NCI-H1417 treated with DMSO at 0.1 percent for 48 hours (cell line): ENCODE measurements at places on chromosomes 12 and 14.

GRCh38 chr14:89870316-89870715 lies 84.2 kb downstream of the EFCAB11 start:
- DNase-seq, result no peak

- DNase-seq, result no peak
Measured at GRCh38 chr14:103000291-103000921, 56.9 kb downstream of the CDC42BPB start.

- no peak for DNase-seq
Measured at GRCh38 chr12:50090391-50090790, 5.2 kb downstream of the SMARCD1 start.

DNA sequence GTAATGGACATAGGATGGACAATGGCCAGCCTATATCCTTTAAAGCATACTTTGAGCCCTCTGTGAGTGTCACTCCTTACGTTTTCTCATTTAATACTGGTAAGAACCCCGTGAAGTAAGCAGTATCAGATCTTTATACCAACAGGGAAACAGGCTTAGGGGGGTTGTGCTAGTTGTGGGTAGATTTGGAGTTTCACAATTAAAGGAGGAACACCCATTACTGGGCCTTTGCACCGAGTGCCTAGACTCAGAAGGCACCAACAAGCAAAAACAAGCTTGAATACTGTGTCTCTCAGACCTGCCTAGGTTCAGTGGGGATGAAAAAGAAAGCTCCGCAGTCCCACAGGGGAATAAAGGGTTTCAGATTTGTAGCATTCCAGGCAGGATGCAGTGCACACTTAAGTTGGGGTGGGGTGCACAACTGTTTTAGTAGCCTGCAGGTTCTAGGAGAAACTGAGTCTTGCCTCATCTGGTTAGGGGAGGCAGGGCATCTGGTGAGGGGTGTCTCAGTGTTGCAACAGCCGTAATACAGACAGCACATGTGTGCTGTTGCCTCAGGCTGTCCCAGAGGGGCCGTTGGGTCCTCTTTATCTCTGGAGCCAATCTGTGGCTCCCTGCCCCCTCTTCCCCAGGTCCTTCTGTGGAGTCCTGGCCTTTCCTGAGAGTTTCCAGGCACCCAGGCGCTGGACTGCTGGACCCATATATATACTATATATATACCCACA lies 51.2 kb downstream of the IRAK3 start:
- DNase-seq, result no peak

DNA sequence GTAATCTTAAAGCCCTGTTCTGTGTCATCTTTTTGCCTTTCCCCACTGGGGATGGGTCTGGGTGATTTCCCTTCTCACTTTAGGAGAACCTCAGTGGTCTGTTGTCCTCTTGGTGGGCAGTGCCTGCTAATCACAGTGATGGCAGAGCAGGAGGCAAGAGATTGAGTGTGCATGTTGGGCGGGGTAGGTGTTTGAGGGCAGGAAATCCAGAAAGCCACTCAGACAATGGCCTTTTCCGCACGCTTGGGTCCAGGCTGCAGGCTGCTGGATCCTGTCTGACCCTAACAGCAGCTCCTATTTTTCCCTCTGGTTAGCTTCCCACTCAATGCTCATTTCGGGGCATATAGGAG lies 13.7 kb upstream of the ITGA5 start:
- DNase-seq, result no peak

- DNase-seq, result no peak
Measured at GRCh38 chr12:75505706-75506312, 5.6 kb downstream of the KRR1 start.

DNA sequence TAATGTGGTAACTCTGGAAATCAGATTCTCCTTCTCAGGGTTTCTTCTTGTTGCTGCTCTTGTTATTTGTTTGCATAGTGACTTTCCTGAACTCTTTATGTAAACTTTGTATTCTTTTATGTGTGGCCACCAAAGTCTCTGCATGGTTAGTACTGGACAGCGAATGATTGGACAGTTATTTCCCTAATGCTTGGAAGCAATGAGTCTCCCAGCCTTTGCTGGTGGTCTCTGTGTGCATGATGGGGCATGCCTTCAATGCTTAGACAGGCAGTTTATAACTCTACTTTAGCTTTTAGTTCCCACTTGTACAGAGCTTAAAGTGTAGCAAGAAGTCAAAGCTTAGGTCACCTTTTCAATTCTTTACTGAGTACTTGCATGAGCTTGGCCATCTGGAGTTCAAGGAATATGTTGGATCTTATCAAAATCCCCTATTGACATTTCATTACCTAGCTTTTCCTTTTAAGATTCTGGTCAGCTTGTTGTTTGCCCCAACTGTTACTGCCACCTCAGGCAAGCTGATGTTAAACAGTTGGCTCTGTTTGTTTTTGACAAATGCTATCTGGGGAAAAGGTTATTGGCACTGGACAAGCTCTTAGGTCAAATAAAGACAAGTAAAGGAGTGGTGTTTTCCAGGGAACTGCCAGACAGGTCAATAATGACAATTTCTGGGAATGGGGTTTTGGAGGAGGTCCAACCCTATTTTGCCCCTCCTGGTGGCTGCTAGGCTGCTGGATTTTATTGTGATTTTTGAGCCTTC lies 12.3 kb downstream of the CCDC91 start:
- DNase-seq, result no peak

DNA sequence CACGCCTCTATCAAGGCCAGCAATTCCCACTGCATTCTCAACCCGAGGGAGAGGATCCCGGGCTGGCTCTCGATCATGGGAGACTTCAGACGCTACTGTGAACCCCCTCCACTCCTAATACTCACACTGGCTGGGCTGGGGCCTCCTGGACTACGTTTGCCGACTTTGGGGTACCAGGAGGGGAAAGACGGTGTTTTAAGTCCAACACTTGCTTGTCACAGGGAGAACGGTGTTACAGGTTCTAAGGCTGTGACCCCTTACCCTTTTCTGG lies 463 bp downstream of the NACA start:
- DNase-seq, result no peak

DNA sequence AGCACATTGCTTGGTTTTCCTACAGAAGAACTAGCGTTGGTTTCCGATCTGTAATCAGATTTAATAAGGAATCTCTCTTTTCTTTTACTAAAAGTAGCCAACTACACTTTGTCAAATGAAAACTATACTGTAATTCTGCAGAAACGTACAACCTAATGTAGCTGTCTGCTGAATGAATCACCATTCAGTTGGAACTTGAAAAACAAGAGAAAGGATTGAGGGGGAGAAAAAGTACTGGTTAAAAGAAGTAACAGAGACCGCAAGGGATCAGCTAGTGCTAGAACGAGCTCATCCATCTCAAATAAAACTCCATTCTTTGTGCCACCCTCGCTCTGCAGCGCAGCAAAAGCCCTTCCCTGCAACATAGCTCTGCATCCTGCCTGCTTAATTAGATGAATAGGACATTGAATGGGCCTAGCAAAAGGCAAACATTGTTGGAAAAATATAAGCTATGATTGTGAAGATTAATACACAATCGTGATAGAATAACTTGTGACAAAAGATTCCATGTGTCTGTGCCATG lies 2.6 kb downstream of the GARIN2 start:
- no peak for DNase-seq

DNA sequence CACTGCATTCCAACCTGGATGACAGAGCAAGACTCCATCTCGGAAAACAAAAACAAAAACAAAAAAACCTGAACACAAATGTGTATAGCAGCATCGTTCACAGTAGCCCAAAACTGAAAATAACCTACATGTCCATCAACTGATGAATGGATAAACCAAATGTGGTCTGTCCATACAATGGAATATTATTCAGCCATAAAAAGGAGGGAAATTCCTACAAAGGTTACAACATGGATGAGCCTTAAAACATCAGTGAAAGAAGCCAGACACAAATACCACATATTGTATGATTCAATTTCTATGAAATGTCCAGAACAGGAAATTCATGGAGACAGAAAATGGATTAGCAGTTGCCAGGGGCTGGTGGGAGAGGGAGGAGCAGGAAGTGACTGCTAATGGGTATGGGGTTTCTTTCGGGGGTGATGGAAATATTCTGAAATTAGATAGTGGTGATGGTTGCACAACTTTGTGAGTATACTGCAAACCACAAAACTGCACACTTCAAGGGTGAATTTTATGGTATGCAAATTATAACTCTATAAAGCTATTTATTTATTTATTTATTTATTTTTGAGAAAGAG lies 4.0 kb downstream of the MYL2 start:
- DNase-seq, result no peak

DNA sequence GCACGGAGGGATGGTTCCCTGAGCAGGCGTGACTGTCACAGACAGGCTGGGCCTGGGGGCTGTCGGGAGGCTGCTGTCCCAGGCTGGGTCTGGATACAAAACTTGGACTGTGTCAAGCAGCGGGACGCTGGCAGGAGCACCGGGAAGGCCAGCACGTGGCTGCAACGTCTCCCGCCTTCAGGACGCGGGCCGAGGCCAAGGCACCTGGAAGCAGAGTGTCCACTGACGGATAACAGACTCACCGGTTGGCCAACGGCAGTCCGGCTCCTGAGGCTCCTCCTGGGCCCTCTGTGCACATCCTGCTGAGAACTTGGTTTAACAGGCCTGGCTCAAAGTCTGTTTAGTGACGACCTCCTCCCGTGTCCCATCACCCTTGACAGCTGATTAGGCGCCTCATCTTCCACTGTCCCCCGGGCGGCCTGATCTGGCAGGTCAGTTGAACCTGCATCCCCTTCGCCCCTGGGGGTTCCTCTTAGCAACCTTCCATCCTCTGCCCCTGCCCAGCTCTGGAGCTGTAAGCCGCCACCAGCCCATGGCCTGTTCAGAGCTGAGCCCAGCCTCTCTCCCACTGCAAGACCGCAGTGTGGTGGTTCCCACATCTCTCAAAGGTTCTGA lies 2.5 kb downstream of the XRCC3 start:
- DNase-seq, result no peak

DNA sequence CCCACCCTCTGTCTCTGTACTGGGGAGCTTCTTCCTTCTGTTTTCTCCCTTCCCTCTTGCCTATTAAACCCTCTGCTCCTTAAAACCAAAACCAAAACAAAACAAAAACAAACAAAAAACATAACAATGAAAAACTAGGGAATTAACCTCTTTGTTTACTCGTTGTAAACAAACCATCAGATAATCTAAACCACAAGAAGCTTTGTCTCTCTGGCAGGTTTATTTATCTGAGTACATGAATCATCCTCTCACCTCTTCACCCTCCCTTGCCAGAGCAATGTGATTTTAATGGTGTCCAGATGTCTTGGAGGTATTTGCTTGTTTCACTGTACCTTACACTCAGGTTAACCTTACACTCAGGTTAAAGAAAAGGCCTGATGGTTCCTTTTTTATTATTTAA lies 66.1 kb downstream of the DYRK2 start:
- DNase-seq, result no peak

DNA sequence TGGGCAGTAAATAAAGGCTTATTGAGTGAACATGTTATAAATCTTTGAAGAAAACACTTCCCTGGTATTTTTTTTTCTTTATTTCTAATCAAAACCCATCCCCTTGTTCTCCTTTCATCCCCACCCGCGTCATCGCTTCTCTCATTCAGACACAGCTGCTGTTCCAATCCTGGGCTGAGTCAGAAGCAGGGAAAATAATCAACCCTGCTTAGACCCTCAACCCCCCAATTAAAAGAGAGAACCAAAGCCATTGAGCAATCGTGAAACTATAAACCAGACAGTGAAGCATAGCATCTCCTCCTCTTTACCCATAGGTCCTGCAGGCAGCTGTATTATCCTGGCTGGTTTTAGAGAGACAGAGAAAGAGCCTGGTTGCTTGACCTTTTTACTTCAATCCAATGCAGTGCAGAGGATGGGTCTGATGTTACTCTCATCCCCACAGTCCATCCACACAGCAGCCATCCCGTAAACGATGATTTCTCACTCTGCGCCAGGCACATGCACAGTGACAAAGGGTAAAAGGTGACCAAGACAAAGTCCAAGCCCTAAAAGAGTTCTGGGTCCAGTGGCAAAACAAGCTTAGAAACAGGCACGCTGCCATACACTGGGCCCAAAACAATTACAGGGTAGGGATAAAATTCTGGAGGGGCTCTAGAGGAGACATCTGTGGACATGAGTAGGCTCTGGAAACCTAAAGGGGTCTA lies 238.3 kb downstream of the GALC start:
- DNase-seq, result no peak

GRCh38 chr12:127393465-127393864 lies 873.5 kb upstream of the TMEM132C start:
- no peak for DNase-seq

DNA sequence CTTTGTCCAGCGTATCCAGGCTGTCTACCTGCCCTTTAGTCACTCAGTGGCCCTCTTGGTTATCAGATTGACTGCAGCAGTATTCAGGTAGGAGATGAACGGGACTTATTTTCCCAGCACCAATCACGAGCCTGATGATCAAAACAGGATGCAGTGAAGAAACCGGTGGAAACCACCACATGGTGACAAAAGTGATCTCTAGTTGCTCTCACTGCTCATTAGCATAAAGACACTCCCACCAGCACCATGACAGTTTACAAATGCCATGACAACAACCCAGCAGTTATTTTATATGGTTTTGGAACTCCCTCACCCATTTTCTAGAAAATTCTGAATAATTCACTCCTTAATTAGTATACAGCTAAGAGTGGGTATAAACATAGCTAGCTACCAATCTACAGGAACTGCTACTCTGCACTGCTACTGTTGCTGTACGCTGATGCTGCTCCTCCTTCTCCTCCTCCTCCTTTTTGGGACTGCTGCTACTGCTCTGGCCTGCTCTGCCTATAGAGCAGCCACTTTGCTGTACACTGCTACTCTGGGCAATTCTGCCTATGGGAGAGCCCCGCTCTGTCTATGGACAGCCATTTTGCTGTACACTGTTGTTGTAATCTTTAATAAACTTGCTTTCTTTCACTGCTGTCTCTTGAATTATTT lies 142.5 kb upstream of the SSTR1 start:
- DNase-seq, result no peak

GRCh38 chr14:85357120-85357519 lies 172.8 kb upstream of the FLRT2 start:
- no peak for DNase-seq

- DNase-seq, result no peak
Measured at GRCh38 chr12:3897371-3897971, 24.3 kb upstream of the PARP11 start.

- no peak for DNase-seq
Measured at GRCh38 chr14:20630340-20631022, 11.0 kb downstream of the OR6S1 start.

DNA sequence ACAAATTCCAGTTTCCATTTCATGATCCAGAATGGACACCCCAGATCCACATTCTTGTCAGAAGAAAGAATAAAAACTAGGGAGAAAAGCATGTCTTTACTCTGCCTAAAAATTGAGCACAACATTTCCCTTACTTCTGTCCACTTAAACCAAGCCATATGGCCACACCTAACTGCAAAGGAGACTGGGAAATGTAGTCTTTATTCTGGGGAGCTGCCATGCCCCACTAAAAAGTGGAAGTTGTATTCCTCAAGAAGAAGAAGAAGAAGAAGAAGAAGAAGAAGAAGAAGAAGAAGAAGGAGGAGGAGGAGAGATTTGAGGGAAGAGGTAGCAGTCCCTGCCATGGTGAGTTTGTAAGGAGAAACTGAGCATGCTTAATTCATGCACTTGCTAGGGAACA lies 84.5 kb downstream of the GPR65 start:
- DNase-seq, result no peak

- no peak for DNase-seq
Measured at GRCh38 chr12:49348781-49349180, 2.1 kb downstream of the DNAJC22 start.

- no peak for DNase-seq
Measured at GRCh38 chr14:42192738-42193653, 586.3 kb downstream of the LRFN5 start.
